ENCODE measurements at places on chromosomes 1 and 21. TPM values are rescaled to one million over a fixed set of nuclear protein-coding genes. Genes with fewer than 3 reads are reported as not detected.
A peak's percentile ranks its signal among the peaks of the same experiment; 100 is the strongest.

DNA sequence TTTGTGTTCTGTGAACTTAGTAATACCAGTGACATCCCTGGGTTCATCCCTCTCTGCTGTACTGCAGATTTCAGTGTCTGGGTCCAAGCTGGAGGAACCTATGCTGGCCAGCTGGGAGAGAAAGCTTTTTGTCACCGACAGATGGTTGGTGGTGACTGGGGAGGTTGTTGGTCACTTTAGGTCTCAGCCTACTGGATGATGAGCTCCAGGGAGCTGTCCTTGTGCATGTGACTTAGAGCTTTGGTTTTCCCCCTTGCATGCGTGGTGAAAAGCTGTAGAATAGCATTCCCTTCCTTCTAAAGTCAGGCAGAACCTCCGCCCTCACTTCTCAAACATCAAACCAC lies 22.9 kb upstream of the IKBKE start:
- no peak for DNase-seq

GRCh38 chr1:34870395-34870794 lies 10.8 kb upstream of the SMIM12 start:
- no peak for DNase-seq

DNA sequence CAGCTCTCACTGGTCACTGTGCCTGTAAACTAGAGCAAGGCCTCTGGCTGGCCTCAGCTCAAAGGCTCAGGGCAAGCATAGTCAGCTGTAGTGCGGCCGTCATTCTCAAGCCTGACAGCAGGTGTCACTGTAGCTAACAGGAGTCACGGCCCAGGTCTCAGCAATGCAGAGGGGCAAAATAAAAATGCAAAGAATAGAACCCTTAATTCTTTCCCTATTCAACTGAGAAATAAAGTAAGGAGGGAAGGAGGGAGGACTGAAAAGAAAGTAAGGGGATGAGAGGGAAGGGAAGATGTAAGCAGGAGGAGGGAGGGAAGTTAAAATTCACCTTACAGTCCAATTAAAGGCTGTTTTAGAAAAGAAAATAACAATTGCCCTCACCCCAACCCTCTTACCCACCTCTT lies 106.1 kb downstream of the KIAA0319L start:
- DNase-seq = peak; percentile 86

GRCh38 chr1:229334716-229335115 lies 8.1 kb downstream of the CCSAP start:
- no peak for DNase-seq

DNA sequence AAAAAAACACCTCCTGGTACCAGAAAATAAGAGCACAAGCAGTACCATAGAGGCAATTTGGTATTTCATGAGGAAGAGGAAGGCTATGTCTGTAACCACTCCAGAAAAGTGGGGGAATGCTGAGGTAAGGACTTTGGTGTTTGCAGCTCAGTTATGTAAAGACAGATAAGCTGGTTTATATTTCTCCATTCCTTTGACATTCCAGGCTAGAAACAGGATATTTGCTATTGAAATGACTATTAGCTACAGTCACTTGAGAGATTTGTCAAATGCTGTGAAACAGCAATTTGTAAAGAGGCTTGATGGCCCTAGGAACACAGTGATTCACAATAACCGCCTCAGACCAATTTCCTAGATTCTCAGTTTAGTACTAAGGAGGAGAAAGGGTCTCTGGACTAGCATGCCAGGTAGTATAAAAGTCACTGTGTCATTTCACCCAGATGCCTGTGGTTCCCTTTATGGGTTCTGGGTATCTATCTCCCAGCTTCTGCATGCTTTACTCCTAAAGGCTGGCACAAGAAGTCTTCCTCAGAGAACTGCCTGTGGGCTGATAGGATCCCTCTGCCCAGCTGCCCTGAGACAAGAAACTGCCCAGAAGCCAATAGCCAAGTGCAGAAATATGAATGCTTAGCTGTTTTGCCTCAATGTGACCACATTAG lies 80.5 kb downstream of the VCAM1 start:
- no peak for DNase-seq

GRCh38 chr1:2209400-2210083 lies 15.0 kb upstream of the FAAP20 start:
- DNase-seq = no peak

DNA sequence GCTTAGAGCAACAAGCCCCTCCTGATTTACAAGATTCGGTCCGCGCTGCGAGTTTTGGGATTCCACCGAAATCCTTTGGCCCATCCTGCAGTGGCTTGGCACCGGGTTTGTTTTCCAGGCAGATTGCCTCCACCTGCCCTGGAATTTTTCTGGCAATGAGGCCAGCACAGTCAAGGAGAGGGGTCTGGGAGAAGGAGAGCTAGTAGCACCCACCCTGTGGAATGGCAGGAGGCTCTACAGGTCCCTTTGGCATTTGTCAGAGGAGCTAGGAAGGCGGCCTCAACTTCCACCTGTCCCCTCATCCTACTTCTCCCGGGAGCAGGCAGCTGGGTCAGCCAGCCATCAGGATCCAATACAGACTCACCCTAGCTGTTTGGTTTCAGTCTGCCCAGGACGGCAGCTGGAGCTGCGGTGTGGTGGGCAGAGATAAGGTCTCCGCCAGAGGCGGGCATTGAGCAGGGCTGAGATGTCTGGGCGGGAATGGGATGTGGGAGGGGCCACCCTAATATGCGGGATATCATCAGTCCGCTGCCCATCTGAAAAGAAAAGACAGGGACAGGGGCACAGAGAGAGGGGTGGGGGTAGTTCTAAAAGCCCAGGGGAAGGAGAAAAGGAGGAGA lies 37.8 kb upstream of the PRELP start:
- no peak for DNase-seq

DNA sequence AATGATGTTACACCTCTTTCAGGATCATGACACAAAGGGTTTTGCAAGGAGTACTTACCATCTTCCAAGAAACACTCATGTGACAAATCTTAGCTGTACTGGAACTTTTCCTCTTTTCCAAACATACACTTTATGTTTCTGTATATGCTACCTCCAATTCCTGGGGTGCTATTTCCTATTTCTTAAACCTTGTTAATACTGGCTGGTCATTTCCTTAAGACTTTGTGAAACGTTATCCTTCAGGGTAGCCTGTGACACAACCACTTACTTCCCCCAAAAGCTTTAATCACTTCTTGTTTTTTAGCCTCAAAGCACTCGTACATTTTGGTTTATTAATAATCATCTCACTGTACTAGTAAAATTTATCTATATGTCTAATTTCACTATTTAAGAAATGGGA lies 39.4 kb downstream of the OR10Z1 start:
- DNase-seq = no peak

GRCh38 chr1:104746994-104747393 lies 997.3 kb downstream of the AMY1C start:
- DNase-seq = no peak

DNA sequence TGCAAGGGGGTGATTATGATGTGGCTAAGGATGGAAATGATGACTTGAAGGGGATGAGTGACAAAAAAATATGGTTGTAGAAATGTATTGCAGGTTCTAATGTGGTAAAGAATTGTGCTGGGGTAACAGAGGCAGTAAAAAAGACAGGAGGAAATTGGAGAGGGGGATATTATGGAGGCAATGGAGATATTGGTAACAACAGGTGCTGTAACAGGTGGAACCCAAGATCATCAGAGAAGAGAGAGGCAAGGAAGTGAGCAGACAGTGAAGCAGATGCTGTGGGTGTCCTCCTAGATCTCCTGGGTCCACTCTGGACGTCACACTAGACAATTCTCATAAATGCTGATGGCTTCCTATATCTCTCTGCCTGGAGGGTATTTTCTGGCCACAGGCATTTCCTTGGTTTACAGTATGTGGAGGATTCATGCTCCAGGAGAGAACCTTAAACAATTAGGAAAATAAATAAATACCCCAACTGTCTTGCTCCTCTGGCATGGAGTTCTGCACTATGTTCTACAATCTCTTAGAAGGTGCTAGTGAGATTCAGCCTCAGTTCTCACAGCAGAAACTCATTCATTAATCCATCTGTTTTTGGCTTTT lies 620.3 kb upstream of the PLXNA2 start:
- no peak for DNase-seq

DNA sequence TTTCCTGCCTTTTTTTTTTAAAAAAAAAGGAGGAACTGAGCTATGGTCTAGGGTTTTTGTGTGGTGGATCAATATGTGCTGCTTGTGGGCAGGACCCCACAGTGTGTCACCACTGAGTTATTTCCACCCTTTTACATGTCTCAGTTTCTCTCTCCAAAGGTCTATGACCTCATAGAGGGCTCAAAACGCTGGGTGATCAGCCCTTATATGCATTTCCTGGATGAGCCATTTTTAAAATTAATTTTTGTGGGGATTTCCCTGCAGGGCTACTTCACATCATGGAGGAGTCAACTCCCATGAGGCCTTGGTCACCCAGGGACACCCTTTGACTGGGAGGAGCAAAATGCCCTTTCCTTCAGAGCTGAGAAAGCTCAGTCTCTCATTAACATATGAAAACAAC lies 20.7 kb upstream of the HAO2 start:
- DNase-seq = no peak

DNA sequence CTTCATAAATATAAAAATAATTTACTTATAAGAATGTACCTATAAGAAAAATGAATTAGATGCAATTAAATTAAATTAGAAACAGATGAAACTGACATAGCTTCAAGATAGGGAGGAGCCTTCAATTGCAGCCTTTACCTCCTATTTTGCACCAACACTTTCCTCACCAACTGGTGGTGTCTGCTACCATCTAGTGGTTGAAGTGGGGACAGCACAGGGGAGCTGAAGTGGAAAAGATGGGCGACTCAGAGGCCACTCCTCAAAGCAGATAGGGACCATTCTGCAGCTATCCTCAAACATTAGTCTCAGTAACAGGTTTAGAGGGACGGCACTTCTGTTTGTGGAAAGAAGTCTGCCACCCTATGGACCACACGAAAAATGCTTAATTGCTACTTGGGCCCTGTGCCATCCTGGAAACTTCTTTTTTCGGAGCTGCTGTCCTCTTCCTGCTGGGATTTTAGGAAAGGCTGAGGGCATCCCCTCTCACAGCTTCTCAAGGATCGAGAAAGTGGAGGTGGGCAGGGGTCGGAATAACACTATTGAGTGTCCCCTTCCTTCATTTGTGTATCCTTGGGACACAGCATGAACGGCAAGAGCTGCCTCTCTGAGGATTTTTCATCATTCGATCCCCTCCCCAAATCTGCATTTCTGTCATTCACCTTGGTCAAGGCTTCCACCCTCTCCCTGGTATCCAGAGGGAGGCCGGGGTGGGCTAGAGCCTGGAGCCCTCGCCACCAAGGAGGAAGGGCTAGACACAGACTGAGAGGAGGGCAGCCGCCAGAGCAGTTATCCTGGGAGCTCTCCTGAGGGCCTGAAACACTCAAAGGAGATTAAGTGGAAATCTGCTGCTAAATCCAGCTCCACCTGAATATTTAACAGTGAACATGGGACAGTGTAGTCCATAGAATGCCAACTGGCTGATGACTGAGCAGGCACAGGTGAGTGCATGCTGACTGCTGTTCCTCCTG lies 9.6 kb downstream of the PROK1 start:
- DNase-seq = peak; percentile 78

DNA sequence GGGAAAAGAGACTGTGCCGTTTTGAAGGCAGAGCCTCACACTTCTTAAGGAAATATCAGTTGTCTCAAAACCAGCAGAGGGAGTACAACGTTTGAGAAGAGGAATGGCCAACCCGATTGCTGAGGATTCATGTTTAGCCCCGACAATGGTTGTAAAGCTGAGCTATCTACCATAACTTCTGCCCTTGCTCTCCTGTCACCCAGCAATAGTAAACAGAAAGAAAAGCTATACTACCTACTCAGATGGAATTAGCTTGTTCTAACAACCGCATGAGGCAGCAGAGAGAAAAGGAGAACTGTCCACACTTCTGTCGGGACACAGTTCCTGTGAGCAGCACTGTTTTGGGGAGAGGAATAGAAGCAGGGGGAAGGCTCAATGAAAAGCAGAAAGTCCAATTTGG lies 91.2 kb downstream of the SLC45A1 start:
- DNase-seq = no peak

GRCh38 chr1:26703478-26703877 lies 7.7 kb downstream of the ARID1A start:
- no peak for DNase-seq

DNA sequence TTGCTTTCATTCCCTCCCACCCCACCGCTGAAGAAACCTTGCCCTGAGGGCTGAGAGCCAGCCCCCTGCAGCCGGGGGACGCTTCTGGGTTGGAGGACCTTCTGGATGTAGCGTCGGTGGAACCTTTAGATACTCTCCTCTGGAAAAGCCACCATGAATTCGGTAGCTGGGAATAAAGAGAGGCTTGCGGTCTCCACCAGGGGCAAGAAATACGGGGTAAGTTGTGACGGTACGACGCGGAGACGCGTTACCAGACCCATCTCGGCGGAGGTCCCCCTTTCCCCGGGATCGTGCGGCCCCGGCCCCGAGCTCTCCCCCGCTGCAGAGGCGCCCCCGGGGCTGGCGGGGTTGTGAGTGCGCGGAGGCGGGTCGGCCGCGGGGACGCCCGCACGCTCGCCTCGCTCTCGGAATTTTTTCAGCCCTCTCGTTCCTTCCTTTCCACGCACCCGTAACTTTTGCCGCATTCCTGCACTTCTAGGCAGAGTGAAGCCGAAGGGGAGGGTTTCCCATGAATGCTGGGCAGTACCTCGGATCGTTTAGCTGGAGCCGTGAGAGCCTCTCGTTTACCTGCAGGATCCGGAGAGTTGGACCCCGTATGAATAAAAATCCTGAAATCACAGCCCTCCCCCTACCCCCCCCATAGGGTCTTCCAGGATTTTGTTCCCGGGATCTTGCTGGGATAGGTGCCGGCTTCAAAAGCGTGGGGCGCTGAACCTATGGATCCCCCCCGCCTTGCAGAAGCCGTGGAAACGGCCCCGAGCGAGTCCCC lies 671 bp downstream of the KIF26B start:
- no peak for DNase-seq

DNA sequence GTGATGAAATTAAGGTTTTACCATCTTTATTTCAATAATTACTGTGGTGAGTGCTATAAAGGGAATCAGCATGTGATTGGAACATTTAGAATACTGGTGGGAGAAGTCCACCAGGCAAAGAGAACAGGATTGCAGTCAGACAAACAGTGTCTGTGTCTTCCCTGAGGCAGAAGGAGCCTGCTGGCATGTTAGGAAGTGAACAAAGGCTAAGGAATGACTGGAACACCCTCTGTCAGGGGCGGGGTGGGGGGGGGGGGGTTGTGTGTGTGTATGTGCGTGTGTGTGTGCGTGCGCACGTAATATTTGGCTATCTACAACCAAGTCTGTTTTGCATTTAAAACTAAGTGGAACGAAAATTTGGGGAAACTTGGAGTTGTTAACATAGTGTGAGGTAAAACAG lies 30.2 kb downstream of the SRRM1 start:
- DNase-seq = no peak

- DNase-seq = peak; percentile 96
Measured at GRCh38 chr1:37556712-37557196, at the start of gene DNALI1. DNALI1 (plus strand) TSS chr1:37556940; CDS start chr1:37556995, 55 bp downstream.

The OR2L13 gene
- not detected for total RNA-seq

The F3 gene
- total RNA-seq = 19.3 TPM

The KCNJ6 gene
- total RNA-seq = under 0.01 TPM

The DNAJC28 gene
- total RNA-seq = 2.0 TPM

The CELA3A gene
- not detected for total RNA-seq

The ACTN2 gene
- 0.36 TPM for total RNA-seq

The HES4 gene
- total RNA-seq = 28.0 TPM

The TMEM82 gene
- not detected for total RNA-seq

The S100A14 gene
- 0.82 TPM for total RNA-seq

The TDRD10 gene
- 0.68 TPM for total RNA-seq
